ENCODE measurements at places on chromosomes 13 and 19. TPM values are rescaled to one million over a fixed set of nuclear protein-coding genes. Genes with fewer than 3 reads are reported as not detected.

The EHD2 gene
- total RNA-seq, result 106 TPM

The VAV1 gene
- total RNA-seq, result not detected

The ZFR2 gene
- not detected for total RNA-seq

The ZNF320 gene
- total RNA-seq, result 14.6 TPM

The RXFP2 gene
- not detected for total RNA-seq

The ZNF221 gene
- total RNA-seq, result 15.2 TPM

The CADM4 gene
- total RNA-seq, result 2.1 TPM

The PSG11 gene
- total RNA-seq, result not detected

The CEACAM6 gene
- total RNA-seq, result not detected

The PSG7 gene
- not detected for total RNA-seq

The RDH8 gene
- total RNA-seq, result not detected

The TNPO2 gene
- 28.2 TPM for total RNA-seq
